ENCODE measurements at places on chromosomes 11 and 22. TPM values are rescaled to one million over a fixed set of nuclear protein-coding genes. Genes with fewer than 3 reads are reported as not detected.
A peak's percentile ranks its signal among the peaks of the same experiment; 100 is the strongest.

OR4D5 gene
- total RNA-seq = not detected

LSP1 gene
- 1.1 TPM for total RNA-seq

FOLR1 gene
- 1.2 TPM for total RNA-seq

OR5P2 gene
- total RNA-seq = not detected

DMC1 gene
- total RNA-seq = 1.3 TPM

NLRP14 gene
- total RNA-seq = not detected

PTGDR2 gene
- total RNA-seq = not detected

PDGFB gene
- 333 TPM for total RNA-seq

CNIH2 gene
- not detected for total RNA-seq

GAL3ST3 gene
- 0.23 TPM for total RNA-seq

DNA sequence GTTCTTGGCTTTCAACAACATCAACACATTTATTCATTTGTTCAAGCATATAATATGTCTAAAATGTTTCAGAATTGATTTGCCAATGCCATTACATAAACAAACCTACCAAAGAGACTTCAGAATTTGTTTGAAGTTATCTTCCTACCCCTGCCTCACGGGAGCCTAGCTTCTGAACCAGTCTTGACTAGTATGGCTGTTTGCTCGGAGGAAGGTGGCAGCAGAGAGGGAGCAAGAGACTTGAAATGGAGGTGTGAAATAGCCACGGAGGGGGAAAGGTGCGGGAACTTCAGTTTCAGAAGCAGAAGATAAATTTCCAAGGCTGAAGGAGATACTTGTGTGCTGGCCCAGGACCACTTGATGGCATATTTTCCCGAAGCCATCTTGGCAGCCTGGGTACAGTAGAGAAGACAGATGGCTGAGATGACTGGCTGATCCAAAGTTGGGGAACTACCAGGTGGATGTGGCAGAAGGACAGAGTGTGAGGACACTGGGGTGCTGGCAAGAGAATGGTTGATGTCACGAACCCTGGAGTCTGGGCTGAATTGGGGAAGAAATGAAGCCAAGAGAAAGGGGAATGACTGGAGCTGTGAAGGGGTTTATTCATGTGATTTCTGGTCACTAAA, 14.0 kb upstream of the MTCH2 start:
- DNase-seq = no peak

- DNase-seq = peak; percentile 96
Observed at GRCh38 chr11:128095466-128095981, 491.8 kb downstream of the ETS1 start.

- DNase-seq = no peak
Observed at GRCh38 chr11:123362186-123362585, 67.9 kb upstream of the GRAMD1B start.

DNA sequence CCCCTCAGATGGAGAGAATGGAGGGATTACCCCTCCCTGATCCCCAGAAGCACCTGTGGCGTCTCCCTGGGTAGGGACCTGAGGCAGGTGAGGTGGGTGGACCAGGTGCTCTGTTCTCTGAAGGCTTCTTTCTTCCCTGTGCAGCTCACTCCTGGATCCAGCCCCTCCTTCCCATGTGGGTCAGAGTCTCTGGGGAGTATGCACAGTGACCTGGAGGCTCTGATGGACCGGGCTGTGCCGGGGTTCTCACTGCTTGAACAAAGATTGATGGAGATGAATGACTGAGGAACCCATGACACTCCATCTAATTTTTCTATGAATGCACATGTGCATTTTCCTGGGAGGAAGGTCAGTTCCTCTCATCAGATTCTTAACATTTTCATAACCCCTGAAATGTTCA, 78.6 kb upstream of the SHANK2 start:
- DNase-seq = no peak

GRCh38 chr11:57490456-57491248, 24.9 kb downstream of the SLC43A1 start:
- DNase-seq = no peak

DNA sequence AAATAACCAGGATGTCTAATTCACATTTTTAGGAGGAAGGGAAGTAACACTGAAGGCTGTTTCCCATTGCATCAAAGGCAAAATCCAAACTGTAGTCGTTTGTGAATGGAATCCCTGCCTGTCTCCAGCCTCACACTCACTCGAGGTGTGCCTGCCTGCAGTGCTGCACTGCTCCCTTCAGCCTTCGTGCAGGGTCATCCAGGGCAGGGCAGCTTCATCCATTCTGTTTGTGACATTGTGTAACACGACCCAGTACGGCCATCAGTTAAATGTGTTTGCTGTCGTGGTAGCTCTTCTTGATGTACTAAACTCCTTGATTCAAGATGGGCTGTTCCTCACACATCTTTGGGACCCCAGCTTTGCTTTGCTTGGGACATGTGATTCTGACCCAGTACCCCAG, 34.3 kb downstream of the LDLRAD3 start:
- DNase-seq = no peak

- no peak for DNase-seq
Observed at GRCh38 chr11:105589346-105589745, 20.5 kb upstream of the GRIA4 start.

GRCh38 chr11:104792861-104793260, 105.4 kb downstream of the CASP12 start:
- no peak for DNase-seq

GRCh38 chr11:38315151-38315550, 1717.1 kb upstream of the RAG2 start:
- DNase-seq = no peak

DNA sequence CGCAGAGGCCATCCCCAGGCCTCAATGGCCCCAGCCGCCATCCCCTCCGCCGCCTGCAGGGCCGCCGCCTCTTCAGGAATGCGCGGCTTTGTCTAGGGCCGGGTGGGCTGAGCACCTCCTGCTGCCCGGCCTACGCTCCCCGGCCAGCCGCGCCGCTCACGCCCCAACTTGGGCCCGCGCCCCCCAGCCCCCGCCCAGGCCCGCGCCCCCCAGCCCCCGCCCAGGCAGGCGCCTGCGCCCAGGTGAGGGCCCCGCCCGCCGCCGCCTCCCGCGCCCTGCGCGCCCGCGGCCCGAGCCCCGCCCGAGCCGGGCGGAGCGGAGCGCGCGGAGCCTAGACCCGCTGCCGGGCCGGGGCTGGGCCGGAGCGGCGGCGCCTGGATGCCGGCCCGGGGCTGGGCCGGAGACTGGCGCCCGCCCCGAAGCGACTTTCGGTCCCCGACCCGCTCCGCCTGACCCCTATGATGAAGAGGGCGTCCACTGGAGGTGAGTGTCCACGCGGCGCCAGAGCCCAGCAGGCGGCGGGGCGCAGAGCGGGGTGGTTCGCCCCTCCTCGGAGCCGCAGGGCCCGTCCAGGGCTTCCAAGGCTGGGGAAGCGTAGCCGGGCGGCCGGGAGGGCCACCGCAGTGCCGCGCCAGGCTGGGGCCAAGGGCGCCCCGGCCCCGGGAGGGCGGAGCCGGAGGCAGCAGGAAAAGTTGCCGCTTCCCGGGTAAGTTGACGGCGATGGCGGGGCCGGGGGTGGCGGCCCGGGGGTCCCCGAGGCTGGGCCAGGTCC, 34.3 kb upstream of the PRODH start:
- no peak for DNase-seq

- DNase-seq = no peak
Observed at GRCh38 chr22:38713921-38714320, 8.2 kb downstream of the GTPBP1 start.

DNA sequence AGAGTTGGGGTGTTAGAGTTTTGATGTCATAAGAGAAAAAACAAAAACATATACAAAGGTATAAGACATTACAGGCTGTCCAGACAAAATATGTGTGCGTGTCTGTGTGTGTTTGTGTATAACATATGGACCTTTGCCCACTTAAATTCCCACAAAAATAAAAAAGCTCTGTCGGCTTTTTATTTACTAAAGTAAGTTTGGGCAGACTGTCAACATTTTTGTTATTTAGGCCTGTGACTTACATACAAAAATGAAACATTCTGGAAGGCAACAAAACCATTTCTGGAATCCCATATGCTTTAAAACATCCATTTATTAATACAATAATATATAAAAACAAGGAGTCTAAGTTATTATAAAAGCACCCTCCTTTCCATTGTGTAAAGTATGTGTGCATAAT, 960.1 kb upstream of the FAT3 start:
- DNase-seq = no peak

DNA sequence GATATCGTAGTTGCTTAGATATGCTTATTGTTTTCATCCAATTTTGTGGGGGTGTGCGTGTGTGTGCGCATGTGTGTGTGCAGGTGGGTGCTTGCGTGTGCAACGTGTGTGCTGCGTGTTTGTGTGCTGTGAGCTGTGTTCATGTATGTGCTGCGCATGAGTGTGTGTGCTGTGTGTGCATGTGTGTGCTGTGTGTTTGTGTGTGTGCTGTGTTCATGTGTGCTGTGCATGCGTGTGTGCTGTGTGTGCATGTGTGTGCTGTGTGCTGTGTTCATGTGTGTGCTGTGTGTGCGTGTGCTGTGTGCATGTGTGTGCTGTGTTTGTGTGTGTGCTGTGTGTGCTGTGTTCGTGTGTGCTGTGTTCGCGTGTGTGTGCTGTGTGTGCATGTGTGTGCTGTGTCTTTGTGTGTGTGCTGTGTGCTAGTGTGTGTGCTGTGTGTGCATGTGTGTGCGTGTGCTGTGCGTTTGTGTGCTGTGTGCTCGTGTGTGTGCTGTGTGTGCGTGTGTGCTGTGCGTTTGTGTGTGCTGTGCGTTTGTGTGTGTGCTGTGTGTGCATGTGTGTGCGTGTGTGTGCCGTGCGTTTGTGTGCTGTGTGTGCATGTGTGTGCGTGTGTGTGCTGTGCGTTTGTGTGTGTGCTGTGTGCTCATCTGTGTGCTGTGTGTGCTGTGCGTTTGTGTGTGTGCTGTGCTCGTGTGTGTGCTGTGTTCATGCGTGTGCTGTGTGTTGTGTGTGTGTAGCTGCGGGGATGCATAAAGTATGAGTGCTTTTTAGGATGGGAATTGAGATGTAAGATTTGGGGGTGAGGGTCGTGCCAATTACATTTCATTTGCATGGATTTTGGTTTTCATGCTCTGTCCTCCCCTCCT, 7.6 kb downstream of the IGF2 start:
- no peak for DNase-seq

DNA sequence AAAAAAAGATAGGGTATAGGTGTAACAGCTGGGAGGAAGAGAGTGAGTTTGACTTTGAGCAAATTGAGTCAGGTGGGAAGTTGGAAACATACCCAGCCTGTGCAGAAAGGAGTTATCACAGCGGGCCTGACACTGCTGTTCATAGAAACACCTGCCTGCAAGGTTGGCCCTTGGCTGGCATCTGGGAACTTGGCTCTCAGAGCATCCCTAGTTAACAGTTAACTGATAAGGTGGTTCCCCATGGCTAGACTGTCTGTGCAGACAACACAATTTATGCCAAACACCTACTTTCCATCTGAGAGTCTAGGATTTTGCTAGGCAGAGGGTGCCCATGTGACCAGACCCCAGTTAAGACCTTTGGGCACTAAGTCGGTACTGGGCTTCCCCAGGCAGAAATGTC, 31.4 kb downstream of the ADAMTS8 start:
- no peak for DNase-seq

Data from glomerular endothelial cell (primary cell).